Renal pelvis (tissue), 12 donors: ENCODE measurements at places on chromosomes 11 and 22. TPM values are rescaled to one million over a fixed set of nuclear protein-coding genes. Genes with fewer than 3 reads are reported as not detected.

Gene DNAL4
- 40.4 TPM for polyA plus RNA-seq

Gene SHANK3
- polyA plus RNA-seq, result 19.6 TPM

Gene RIMBP3C
- polyA plus RNA-seq, result 0.36 TPM

Gene MS4A3
- polyA plus RNA-seq, result 1.1 TPM

Gene THRSP
- polyA plus RNA-seq, result 0.21 TPM

Gene SLC17A6
- not detected for polyA plus RNA-seq

Gene CABP4
- polyA plus RNA-seq, result 1.1 TPM

Gene TOMT
- polyA plus RNA-seq, result not detected

Gene CD248
- 54.2 TPM for polyA plus RNA-seq

Gene SMIM38
- polyA plus RNA-seq, result 2.0 TPM

Gene ISX
- polyA plus RNA-seq, result 0.28 TPM

Gene GLYATL1
- 182 TPM for polyA plus RNA-seq

Gene FOLR3
- polyA plus RNA-seq, result 1.6 TPM

Gene MUC5AC
- polyA plus RNA-seq, result not detected

Gene TRIM49D1
- not detected for polyA plus RNA-seq

Gene PAAF1
- 33.7 TPM for polyA plus RNA-seq

Gene ZP1
- 0.10 TPM for polyA plus RNA-seq

Gene OR1S1
- polyA plus RNA-seq, result not detected

Gene OR6A2
- not detected for polyA plus RNA-seq

Gene OR2D2
- not detected for polyA plus RNA-seq

Gene MUC6
- polyA plus RNA-seq, result 35.8 TPM

Gene PDGFB
- 14.6 TPM for polyA plus RNA-seq

Gene LINC01488
- polyA plus RNA-seq, result 0.04 TPM

Gene CDPF1
- polyA plus RNA-seq, result 13.4 TPM

Gene WNT11
- 20.1 TPM for polyA plus RNA-seq

Gene P2RY2
- polyA plus RNA-seq, result 0.93 TPM

Gene F2
- polyA plus RNA-seq, result 0.62 TPM

Gene LUZP2
- 2.2 TPM for polyA plus RNA-seq

Gene C11orf91
- polyA plus RNA-seq, result not detected

Gene FOSL1
- 0.14 TPM for polyA plus RNA-seq

Gene DNAJC24
- polyA plus RNA-seq, result 17.7 TPM

Gene C11orf21
- polyA plus RNA-seq, result 0.99 TPM

Gene JHY
- polyA plus RNA-seq, result 11.0 TPM

Gene SLC6A5
- polyA plus RNA-seq, result 0.11 TPM

Gene OR10D3
- polyA plus RNA-seq, result not detected

Gene OR5B21
- polyA plus RNA-seq, result not detected

Gene CADM1
- polyA plus RNA-seq, result 122 TPM

Gene MCAM
- polyA plus RNA-seq, result 55.0 TPM

Gene TREH
- 0.41 TPM for polyA plus RNA-seq

Gene YPEL1
- 17.0 TPM for polyA plus RNA-seq

Gene RIC3
- 19.1 TPM for polyA plus RNA-seq

Gene FAR1
- polyA plus RNA-seq, result 71.3 TPM

Gene NXPE1
- 0.04 TPM for polyA plus RNA-seq

Gene P2RY6
- 1.9 TPM for polyA plus RNA-seq
